CD8-positive, alpha-beta T cell (primary cell): ENCODE measurements at places on chromosomes 3 and 15.

GRCh38 chr3:62065985-62066693, 307.2 kb downstream of the FEZF2 start:
- DNase-seq: no peak

- DNase-seq: no peak
These were observed 240.9 kb downstream of the TUSC7 start for GRCh38 chr3:116950301-116951055.

GRCh38 chr15:47813748-47814384, 96.6 kb downstream of the SEMA6D start:
- DNase-seq: no peak

- DNase-seq: no peak
These were observed 16.5 kb upstream of the HEG1 start for GRCh38 chr3:125072301-125072700.

GRCh38 chr15:50229336-50229735, 36.2 kb downstream of the HDC start:
- no peak for DNase-seq

DNA sequence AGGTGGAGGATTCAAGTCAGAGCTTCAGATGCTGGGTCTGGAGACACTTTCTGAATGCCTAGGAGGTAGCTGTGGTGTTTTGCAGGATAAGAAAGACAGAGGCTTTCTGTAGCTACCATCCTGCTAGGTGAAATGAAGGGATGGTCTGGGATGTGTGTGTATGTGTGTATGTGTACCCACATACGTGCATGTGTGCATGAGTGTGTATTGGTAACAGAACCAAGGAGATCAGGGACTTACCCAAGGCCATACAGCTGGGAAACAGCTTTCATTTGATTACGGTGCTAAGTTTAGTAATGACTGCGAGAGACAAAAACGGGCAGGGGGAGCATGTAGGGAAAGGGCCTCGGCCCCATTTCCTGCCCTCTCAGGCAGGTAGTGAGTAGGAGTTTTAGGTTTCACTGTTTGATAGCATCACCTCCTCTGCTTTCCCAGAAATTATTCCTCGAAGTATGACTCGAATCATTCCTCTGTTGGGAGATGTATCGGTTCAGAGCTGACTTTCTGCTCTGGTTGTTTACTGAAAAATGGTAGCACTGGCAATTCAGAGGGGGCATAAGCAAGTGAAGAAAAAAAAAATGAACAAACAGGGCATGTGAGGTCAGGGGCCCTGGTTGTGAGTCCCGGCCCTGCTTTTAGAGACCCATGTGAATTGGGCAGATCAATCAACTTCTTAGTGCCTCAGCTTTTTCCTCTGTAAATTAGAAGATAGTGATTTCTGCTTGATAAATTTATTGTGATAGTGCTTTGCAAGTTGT, 130.7 kb downstream of the LPP start:
- no peak for DNase-seq

- DNase-seq: no peak
These were observed 6.5 kb downstream of the FES start for GRCh38 chr15:90890839-90891238.

GRCh38 chr15:45729141-45729540, 94.3 kb downstream of the SQOR start:
- DNase-seq: no peak

DNA sequence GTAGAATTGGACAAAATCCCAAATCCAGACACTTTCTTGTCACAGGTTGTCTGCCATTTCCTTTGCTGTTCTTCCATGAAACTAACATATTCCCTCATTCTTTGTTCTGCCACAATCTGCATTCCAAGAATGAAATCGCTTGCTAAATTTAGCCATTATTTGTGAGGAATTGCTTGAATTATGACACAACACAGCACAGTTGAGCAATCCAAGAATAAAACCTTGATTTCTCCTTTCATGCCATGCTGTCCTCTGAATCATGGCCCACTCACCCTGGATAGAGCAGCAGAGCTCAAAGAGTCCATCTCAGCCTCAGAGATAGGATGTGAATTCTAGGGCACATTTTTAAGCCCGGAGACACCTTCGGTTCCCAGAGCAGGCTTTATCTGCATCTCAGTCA, 35.2 kb upstream of the GREM1 start:
- no peak for DNase-seq

GRCh38 chr3:2771193-2771592, 339.0 kb downstream of the IL5RA start:
- DNase-seq: no peak

GRCh38 chr3:195896361-195897080, 11.8 kb downstream of the TNK2 start:
- DNase-seq: no peak

- DNase-seq: no peak
These were observed 17.1 kb downstream of the LMOD3 start for GRCh38 chr3:69105320-69105719.

- DNase-seq: peak; percentile 27
These were observed 469.6 kb downstream of the EDEM1 start for GRCh38 chr3:5657106-5657505.

GRCh38 chr3:63960048-63960711, 48.0 kb upstream of the SCAANT1 start:
- DNase-seq: no peak

DNA sequence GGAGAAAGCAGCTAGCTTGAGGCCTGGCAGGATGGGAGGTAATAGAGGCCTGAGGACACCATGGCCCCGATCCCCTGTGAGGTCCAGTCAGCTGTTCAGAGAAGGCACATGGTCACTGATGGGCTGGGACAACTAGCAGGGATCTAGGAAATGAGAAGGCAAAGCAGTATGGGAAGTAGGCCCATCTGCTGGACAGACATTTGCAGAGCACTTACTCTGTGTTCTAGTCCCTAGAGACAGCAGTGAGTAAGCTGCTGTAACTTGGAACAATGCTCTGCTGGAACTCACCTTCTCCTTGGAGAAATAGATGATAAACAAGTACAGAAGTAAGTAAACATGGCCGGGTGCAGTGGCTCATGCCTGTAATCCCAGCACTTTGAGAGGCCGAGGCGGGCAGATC, 7.1 kb downstream of the ECE2 start:
- DNase-seq: no peak

GRCh38 chr3:57943525-57944495, 64.4 kb upstream of the FLNB start:
- DNase-seq: no peak

- no peak for DNase-seq
These were observed 442.4 kb downstream of the MCTP2 start for GRCh38 chr15:94673801-94674200.

DNA sequence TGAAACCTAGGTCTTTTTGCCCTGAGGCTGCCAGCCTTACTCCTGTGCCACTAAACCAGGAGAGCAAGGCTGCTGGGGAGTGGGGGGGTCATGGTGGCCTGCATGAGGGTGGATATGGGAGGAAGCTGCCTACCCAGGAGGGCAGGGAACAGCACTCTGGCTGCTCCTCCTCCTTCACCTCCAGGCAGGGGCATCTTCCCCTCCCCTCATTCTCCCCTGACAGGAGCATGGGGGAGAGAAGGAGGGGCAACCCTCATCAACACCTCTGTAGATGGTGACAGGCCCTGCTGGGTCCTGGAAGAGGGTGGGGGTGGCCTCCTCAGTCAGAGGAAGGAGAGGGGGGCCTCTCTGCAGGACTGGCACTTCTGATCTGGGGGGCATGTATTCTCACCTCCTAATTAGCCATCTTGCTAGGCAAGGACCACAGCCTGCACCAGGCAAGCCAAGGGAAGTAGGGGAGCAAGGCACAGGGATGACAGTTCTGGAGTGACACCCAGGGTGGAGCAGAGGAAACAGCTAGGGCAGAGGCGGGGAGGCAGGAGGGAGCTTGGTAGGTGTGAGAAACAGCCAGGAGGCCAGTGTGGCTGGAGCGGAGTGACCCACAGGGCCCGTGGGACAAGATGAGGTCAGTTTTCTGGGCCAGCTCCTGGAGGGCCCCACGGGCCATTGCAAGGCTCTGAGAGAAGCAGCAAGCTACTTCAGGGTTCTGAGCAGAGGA, 4.9 kb downstream of the CCDC33 start:
- DNase-seq: no peak

GRCh38 chr3:127263586-127264231, 24.1 kb downstream of the PRR20G start:
- no peak for DNase-seq

- no peak for DNase-seq
These were observed 113.7 kb upstream of the RPL32 start for GRCh38 chr3:12954891-12955650.

- no peak for DNase-seq
These were observed 48.4 kb downstream of the CCNL1 start for GRCh38 chr3:157111518-157111917.

- DNase-seq: no peak
These were observed 23.8 kb upstream of the SH3BP5 start for GRCh38 chr3:15356176-15356575.

DNA sequence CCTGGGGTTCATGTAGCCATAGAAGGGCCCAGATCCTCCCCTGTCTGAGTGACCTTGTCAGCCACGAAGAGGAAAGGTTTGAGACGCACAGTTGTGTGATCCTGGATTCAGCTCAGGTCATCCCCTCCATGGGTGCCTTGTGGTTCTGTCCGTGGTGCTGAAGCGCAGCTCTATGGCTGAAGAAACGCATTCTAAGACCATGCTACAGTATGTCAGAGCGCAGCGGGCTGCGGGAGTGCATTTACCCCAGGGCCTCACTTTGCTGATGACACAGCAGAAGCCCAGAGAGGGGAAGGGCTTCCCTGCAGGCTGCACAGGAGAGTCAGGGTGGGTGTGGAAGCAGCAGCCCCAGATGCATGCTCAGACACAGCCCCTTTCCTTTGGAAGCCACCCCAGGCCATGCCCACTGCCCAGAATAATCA, 68.8 kb upstream of the IQSEC1 start:
- DNase-seq: no peak

DNA sequence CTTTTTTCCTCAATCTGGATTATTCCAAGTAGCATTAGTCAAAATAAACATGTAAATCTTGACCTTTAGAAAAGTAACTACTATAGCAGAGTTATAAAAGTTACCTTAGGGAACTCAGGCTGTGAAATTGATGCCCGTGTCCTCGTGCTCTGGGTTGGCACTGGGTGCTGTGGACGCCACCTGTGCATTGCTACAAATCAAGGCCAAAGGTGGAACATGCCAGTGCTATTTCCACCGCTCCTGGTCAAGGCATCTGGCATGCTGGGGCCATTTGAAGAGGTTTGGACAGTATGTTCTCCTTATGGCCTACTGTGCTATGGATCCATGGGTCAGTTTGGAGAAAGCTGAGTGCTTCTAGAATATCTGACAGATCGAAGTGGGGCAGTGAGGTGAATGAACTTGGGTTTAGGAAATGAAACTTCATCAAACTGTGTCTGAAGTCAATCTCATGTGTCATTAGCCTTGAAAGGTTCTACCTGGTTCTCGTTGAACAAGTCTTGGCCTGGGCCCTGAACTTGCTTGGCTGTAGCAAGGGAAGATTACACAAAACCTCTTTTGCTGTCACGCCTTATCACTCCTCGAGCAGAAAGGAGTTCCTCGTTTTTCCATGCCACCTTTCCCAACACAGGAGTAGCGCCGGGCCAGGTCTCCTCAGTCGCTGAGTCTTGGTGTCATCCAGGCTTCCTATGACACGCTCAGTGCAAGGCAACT, 397.6 kb upstream of the RGMA start:
- no peak for DNase-seq

DNA sequence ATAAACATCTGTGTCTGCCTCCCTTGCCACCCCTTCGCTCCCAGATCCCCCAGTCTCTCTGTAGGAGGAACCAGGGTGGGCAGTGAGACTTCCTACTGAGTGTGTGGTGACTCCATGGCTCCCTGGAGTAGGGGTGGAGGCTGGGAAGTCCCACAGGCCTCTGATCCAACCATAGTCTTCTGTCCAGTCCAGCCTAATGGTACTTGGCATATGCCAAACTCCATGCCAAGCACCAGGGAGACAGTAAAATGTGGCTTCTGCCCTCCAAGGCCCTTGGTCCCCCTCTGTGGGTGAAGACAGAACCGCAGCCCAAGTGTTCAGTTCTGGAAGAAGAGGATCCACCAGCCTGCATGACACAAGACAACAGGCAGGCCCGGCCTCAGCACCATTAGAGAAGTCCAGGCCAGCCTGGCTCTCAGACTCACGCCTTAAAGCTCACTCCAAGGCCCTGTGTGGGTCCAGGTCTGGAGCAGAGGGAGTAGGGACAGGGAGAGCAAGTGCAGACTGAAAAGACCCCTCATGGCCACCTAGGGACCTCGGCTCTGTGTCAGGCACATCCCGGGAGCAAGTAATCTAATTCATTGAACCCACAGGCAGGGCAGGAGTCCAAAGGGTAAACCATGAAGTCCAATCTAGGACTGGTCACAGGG, 112.7 kb downstream of the ETFA start:
- no peak for DNase-seq

DNA sequence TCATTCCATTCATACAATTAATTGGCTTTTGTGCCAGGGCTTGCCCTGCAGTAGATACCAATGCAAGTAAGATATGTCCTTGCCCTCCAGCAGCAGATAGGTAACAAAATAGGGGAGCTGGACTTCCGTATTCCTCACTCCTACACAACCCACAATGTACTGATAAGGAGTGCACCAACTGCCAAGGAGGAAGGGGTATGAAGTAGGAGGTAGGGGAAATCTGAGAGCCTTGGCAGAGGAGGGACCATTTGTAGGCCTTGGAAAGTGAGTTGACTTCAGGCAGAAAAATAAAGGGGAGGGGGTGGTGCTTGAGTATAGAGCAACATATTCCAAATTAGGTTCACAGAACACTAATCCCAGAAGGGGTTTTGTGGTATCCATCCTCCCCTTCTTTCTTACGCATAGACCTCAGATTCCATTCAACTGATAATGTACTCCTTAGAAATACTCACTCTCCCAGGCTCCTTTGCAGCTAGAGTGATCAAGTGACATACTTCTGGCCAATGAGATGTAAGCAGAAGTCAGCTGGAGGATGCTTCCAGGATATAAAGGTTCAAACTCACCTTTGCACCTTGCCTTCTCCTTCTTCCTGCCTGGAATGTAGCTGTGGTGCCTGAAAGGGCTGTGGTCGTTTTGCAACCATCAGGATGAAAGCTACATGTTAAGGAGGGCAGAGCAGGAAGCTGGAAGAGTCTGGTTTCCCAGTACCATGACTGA, 127.1 kb upstream of the SMAD3 start:
- no peak for DNase-seq

DNA sequence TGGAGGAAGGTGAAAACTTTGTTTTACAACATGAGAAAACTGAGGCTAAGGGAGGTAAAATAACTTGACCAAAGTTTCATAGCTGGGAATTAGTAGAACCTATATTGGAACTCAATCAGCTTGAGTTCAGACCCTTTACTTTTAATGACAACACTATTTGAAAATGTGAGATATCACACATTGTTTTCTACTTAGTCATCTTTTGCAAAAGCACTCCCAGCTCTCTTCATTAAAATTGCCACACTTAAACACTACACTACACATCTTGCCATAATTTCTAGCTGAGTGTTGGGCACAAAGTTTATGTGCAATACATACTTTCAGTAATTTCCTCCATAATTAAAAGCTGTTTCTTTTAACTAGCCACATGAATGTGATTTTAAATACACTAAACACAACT, 230.4 kb upstream of the DCBLD2 start:
- no peak for DNase-seq

GRCh38 chr3:171950373-171950772, 89.0 kb upstream of the FNDC3B start:
- DNase-seq: no peak

GRCh38 chr15:83208367-83208661, 691 bp upstream of the HDGFL3 start:
- no peak for DNase-seq

- peak; percentile 87 for DNase-seq
These were observed 752 bp downstream of the C15orf39 start for GRCh38 chr15:75202251-75203016.

- DNase-seq: no peak
These were observed 93.9 kb downstream of the OPA1 start for GRCh38 chr3:193686665-193687483.

GRCh38 chr15:67660874-67661606, 118.5 kb downstream of the MAP2K5 start:
- DNase-seq: no peak
